ENCODE measurements at places on chromosomes 16 and 17.
A peak's percentile ranks its signal among the peaks of the same experiment; 100 is the strongest.

DNA sequence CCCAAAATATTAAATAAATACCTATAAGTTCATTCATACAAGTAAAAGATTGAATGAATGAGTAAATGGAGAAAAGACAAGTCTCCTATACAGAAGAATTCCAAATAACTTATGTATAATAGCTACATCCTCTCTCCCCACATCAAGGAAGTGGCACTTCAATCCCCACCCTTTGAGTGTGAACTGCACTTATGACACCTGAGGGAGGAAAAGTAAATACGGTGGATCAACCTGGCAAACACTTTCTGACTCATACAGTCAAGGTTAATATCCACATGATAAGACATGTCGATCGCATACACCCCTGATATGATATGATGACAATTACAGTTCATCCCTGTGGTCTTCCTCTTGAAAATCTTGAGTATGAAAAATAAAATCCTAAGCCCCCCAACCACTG lies 18.0 kb downstream of the SLFN12L start:
- no peak for DNase-seq
- no peaks in the 10 kb centered on the region for H3K27me3 ChIP-seq
- peak overlapping the region; percentile 10 for H3K27ac ChIP-seq
- peaks cover 13% of the 10 kb centered on the region for H3K36me3 ChIP-seq

DNA sequence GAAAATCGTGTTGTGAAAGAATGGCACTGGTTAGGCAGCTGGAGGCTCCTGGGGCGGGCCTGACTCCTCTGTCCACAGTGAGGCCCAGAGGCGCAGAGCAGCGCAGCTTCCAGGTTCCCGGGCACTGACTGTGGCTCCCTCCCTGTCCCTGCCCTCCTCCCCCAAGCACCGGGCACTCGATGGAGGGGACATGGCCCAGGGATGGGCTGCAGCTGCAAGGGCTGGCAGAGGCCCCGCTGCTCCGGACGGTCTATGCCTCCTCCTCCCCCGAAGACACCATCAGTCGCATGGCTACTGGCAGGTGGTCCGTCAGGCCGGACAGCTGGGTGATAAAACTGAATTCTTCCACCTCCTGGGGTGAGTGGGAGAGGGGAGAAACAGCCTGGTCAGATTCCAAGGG lies 50.1 kb downstream of the PRMT7 start:
- peaks cover 2% of the 10 kb centered on the region for H3K27me3 ChIP-seq
- H3K36me3 ChIP-seq = peaks cover 4% of the 10 kb centered on the region
- no peak overlapping the region for H3K27ac ChIP-seq
- no peak overlapping the region for H3K4me3 ChIP-seq
- no peak for DNase-seq

- peak; percentile 85 for DNase-seq
- H3K36me3 ChIP-seq = no peaks in the 10 kb centered on the region
- H3K4me3 ChIP-seq = no peak overlapping the region
- peak overlapping the region; percentile 8 for H3K27ac ChIP-seq
Observed at GRCh38 chr17:28750178-28751047, 6.6 kb downstream of the TRAF4 start.

DNA sequence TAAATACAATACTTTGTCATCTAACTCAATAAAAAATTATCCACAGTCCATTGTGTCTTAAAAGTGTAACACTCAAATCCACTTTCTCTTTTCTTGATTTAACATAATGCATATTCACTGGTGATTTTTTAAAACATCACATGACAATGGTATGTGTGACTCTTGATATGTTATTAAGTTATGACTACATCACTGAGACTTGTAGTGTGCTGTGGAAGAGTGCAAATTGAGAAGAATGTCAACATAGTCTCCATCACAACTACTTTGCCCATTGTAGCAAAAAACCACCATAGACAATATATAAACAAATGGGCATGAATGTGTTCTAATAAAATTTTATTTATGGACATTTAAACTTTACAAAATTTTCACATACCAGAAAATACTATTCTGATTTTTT lies 380.7 kb upstream of the PMFBP1 start:
- H3K36me3 ChIP-seq = no peaks in the 10 kb centered on the region
- H3K4me3 ChIP-seq = no peak overlapping the region
- H3K4me1 ChIP-seq = no peaks in the 10 kb centered on the region
- H3K27ac ChIP-seq = no peak overlapping the region
- no peak for DNase-seq

- H3K4me1 ChIP-seq = peaks cover 6% of the 10 kb centered on the region
- no peak overlapping the region for H3K4me3 ChIP-seq
- H3K27ac ChIP-seq = no peak overlapping the region
- H3K36me3 ChIP-seq = peaks cover 12% of the 10 kb centered on the region
Observed at GRCh38 chr17:15513058-15513791, 45.8 kb upstream of the CDRT4 start.

DNA sequence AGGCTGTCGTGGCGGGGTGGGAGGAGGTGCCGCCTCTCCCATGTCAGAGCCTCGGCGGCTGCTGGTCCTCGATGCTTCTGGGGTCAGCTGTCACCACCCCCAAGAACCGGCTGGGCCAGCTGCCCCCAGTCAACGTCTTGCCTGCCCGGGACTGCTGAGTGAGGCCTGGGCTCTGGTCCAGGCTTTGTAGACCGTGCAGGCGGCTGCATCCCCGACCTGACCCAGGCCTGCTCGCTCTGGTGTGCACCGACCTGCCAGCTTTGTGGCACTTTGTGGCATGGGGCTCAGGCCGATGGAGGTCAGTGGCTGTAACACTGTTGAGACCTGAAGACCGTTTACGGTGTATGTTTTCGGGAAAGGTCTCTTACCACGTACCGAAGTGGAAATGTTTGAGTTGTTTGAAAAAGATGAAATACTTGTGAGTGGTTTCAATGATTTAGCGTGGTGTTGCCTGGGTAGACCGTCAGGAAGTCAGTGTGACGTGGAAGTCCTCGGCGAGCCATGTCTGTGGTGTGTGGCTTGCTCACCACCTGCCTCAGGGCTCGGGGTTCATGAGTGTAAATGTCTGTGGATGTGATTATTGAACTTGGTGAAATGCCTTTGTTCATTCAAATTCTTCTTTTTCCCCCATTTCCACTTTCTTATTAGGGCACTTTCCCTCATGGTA lies 53.2 kb upstream of the ZNF750 start:
- H3K4me3 ChIP-seq = peak overlapping the region; percentile 63
- peaks cover 8% of the 10 kb centered on the region for H3K36me3 ChIP-seq
- peak overlapping the region; percentile 86 for H3K27ac ChIP-seq

GRCh38 chr17:4090898-4091297 lies 51.9 kb downstream of the ZZEF1 start:
- peaks cover 22% of the 10 kb centered on the region for H3K36me3 ChIP-seq
- no peak for DNase-seq
- no peak overlapping the region for H3K4me3 ChIP-seq

- no peak overlapping the region for H3K4me3 ChIP-seq
- peaks cover 5% of the 10 kb centered on the region for H3K36me3 ChIP-seq
- H3K4me1 ChIP-seq = peaks cover 23% of the 10 kb centered on the region
- H3K27me3 ChIP-seq = no peaks in the 10 kb centered on the region
- no peak overlapping the region for H3K27ac ChIP-seq
Observed at GRCh38 chr17:42573095-42573494, 4.4 kb downstream of the PSMC3IP start.

- H3K4me3 ChIP-seq = no peak overlapping the region
- H3K4me1 ChIP-seq = peaks cover 5% of the 10 kb centered on the region
- H3K27ac ChIP-seq = no peak overlapping the region
- DNase-seq = no peak
Observed at GRCh38 chr17:9330611-9331271, 244.9 kb downstream of the STX8 start.

DNA sequence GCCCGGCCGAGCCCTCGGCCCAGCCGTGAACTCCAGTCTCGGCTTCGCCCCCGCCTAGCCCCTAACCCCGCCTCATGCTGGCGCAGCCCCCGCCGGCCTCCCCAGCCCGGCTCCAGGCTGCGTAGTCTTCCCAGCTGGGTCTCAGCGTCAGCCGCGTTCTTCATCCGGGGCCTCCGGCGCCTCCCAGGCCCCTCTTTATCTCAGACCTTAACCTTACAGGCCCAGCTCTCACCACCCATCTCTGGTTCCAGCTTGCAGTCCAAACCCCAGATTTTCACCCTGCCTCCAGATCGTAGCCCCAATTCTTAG lies at the start of gene PROCA1:
PROCA1 (minus strand) TSS at position 166 of the 309 bp plus-strand sequence. CDS start 228 bp downstream, outside the sequence.
- peak within 1 kb of the TSS; percentile 84 for H3K27ac ChIP-seq
- peak within 1 kb of the TSS; percentile 92 for H3K4me3 ChIP-seq
- no peak for DNase-seq
- peaks cover 14% of the 10 kb centered on the region for H3K27me3 ChIP-seq
- no peaks in the 10 kb centered on the region for H3K36me3 ChIP-seq

GRCh38 chr17:8173871-8174322 lies 2.3 kb downstream of the TMEM107 start:
- peaks cover 2% of the 10 kb centered on the region for H3K36me3 ChIP-seq
- H3K4me1 ChIP-seq = peaks cover 38% of the 10 kb centered on the region
- no peak for DNase-seq

GRCh38 chr17:3956327-3956957 lies 7.8 kb downstream of the ATP2A3 start:
- H3K27ac ChIP-seq = peak overlapping the region; percentile 74
- no peak overlapping the region for H3K4me3 ChIP-seq
- DNase-seq = no peak
- H3K4me1 ChIP-seq = peaks cover 38% of the 10 kb centered on the region

DNA sequence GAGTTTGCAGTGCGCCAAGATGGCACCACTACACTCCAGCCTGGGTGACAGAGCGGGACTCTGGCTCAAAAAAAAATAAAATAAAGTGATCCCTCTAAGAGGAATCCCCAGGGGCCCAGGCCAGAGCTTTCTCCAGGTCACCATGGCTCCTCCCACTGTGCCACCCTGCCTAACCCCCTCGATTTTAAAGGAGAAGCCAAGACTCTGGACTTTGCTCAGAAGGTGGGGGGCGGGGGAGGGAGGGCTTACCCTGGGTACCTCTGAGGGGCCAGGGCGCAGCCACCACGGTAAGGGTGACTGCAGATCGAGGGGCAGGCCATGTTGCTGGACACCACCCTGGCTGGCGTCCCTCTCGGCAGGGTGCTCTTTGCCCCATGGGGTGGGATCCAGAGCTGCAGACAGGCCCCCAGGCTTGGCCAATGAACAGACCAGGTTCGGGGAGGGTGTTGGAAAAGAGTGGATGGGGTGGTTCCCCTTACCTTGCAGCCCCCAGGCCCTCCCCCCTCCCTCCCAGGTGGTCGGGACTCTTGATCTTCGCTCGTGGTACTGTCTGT lies 455 bp upstream of the GRB7 start:
- peaks cover 24% of the 10 kb centered on the region for H3K27me3 ChIP-seq
- DNase-seq = no peak
- peaks cover 6% of the 10 kb centered on the region for H3K36me3 ChIP-seq
- no peak overlapping the region for H3K4me3 ChIP-seq
- H3K4me1 ChIP-seq = peaks cover 10% of the 10 kb centered on the region

GRCh38 chr16:27657811-27658210 lies 107.9 kb downstream of the KATNIP start:
- H3K36me3 ChIP-seq = peaks cover 4% of the 10 kb centered on the region
- H3K4me1 ChIP-seq = peaks cover 4% of the 10 kb centered on the region
